ENCODE measurements at places on chromosomes 2 and 18.
A peak's percentile ranks its signal among the peaks of the same experiment; 100 is the strongest.

- DNase-seq, result no peak
Measured at GRCh38 chr2:151379169-151379568, 21.8 kb downstream of the TNFAIP6 start.

- no peak for DNase-seq
Measured at GRCh38 chr2:222576171-222577081, 79.5 kb downstream of the FARSB start.

DNA sequence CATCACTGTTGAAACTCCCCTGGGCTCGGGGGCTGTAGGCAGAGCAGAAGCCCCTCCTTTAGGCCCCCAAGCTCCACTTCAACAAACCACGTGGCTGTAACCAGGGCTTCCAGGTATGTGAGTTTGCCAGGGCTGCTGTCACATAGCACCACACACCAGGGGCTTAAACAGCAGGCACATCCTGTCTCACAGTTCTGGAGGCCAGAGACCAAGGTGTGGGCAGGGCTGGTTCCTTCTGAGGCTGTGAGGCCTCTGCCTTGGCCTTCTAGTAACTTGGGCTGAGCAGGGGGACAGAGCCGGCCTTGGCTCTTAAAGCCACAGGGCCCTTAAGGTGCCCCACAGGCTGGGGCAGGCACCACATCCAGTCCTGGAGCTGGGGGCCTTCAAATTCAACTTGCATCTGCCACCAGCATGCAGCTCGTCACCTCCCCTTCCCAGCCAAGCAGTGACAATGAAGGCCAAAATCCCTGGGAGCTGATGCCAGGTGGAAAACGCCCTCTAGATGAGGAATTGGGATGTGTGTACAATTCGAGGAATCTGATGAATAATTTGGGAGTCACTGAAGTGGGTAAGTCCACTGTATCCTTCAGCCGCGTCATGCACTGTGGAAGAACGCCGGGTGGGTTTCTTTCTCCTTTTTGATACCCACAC, 104.2 kb upstream of the ODC1 start:
- DNase-seq, result no peak

GRCh38 chr2:168970711-168971233, 60.4 kb downstream of the ABCB11 start:
- no peak for DNase-seq

DNA sequence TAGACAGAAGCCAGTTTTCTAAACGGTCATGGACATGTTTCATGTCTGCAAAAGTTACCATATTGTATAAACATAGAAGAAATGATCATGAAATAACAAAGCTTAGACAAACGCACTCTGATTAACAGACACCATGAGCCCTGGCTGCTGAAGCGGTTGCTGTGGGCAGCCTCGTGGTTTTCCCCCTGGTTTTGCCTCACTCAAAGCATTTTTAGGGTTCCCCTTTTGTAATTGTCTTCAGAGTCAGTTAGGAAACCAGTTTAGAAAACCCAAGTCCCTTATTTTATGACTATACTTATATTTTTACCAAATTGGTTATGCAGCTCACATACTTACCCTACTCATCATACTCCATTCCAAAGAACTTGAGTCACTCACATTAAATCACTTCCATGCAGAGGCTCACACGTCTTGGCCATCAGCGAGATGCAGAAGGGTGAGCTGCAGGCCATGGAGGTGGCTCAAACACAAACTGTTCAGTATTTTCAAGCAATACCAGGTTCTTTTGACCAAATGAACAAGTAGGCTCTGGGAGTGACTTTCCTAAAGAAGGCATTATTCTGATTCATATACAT, 105.6 kb upstream of the SALL3 start:
- no peak for DNase-seq

GRCh38 chr2:235008584-235009044, 56.8 kb downstream of the SH3BP4 start:
- no peak for DNase-seq

DNA sequence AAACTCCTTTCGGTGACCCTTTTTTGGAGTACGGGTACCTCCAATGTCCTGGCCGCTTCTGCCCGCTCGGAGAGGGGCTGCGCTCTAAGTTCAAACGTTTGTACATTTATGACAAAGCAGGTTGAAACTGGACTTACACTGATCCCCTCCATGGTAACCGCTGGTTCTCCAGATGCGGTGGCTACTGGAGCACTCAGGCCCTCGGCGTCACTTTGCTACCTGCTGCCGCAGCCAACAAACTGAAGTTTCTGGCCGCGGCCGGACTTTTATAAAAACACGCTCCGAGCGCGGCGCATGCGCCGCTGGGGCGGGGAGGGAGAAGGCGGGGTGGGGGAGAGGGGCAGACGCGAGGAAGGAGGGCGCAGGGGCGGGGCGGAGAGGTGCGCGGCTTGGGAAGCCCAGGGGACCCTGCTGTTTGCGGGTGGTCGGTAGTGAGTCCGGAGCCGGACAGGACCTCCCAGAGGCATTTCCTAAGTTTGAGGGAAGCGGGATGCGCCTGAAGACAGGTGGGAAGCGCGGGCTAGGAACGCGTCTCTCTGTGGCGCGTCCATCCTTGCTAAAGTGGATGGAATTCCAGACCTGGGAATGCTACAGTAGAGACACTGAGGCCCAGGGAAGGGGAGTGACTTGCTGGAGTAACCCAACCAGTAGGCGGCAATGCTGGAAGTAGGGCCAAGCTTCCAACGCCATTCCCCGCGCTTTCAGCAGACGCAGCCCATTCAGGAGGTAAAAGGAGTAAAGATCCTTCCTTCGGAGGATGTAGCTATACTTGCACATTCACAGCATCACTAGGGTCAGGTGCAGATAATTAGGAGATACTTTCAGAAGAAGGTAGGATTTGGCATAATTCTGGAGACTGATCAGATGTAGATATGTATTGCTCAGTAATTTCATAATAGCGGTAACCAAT, at the start of gene CXCR4:
Gene CXCR4 (minus strand): TSS at position 241 of the 910 bp plus-strand sequence. CDS start 89 bp downstream, at position 152.
- DNase-seq, result peak; percentile 87

- no peak for DNase-seq
Measured at GRCh38 chr2:141641462-141641861, 489.4 kb downstream of the LRP1B start.

Data from stimulated activated effector memory CD8-positive, alpha-beta T cell treated with anti-CD3 and anti-CD28 coated beads, Interleukin-12 subunit alpha, Interleukin-12 subunit beta, amount 100 ng/mL, for 72 hours (primary cell).